ENCODE measurements at places on chromosomes 4 and X.

DNA sequence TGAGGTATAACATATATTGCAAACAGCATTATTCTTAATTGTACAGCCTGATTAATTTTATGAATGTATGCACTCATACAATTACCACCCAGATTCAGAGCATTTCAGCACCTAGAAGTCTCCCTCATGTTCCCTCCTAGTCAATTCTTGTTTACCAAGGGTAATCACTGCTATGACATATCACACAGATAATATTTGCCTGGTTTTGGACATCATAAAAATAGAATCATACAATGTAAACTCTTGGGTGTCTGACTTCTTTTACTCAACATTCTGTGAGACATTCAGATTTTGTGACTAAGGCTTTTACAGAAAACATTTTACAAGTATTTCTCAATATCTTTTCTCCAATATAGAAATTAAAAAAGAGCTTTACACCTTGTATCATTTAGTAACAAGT, 66.9 kb downstream of the PTPN13 start:
- no peak for DNase-seq

- no peak for DNase-seq
These were observed 5.1 kb downstream of the EFHC2 start for GRCh38 chrX:44338361-44338760.

- DNase-seq, result no peak
These were observed 16.3 kb downstream of the RNF128 start for GRCh38 chrX:106742805-106743204.

GRCh38 chr4:128221586-128221985, 66.0 kb downstream of the PGRMC2 start:
- DNase-seq, result no peak

- no peak for DNase-seq
These were observed 69.4 kb downstream of the NSG1 start for GRCh38 chr4:4456351-4456750.

GRCh38 chr4:38621028-38621684, 42.8 kb upstream of the KLF3 start:
- DNase-seq, result peak; percentile 77

- no peak for DNase-seq
These were observed 98.8 kb upstream of the STX18 start for GRCh38 chr4:4640692-4641091.

- DNase-seq, result no peak
These were observed 37.6 kb downstream of the PKD2 start for GRCh38 chr4:88045021-88045420.

GRCh38 chr4:27008679-27009078, 148.0 kb downstream of the STIM2 start:
- no peak for DNase-seq

DNA sequence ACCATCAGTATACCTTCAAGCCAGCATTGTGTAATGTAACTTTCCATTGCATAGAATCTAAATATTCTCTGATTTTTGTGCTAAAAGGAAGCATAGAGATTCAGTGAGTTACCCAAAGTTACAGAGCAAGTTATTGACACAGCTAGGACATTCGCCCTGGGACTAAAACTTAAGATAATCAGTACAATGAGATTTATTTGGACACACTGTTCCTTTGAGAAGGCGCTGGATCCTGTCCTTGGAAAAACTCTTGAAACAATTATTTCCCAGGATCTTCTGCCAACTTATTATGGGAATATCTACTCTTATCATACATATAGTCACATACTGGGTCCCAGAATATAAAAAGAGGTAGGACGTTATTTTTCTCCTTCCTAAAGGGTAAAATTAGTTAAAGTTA, 392.0 kb downstream of the UBE2NL start:
- no peak for DNase-seq

- peak; percentile 67 for DNase-seq
These were observed 31.0 kb downstream of the ALPK1 start for GRCh38 chr4:112327965-112328733.

DNA sequence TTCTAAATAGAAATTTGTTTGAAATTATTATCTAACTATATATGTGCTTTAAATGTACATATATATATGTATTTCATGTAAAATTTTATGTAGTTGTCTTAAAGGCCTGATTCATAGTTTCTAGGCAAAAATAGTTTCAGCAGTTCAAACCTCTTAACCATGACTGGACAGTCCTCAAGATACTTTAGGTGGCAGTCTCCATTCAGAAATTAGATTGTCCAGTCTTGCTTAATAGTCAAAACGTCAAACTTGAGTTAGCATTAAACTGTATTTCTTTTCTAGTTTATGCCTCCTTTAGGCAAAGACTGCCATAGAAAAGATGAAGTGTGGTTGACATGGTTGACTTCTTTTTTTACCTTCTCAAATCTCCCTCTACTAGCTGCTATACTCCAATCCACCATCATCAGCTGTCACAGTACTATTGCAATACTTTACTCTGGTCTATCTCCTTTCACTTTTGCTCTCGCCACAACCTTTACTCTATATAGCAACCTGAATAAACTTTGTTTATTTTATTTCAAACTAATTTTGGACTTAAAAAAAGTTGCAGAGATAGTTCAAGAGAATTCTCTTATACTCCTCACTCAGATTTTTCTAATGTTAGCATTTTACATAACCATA, 395.6 kb upstream of the DIPK2B start:
- DNase-seq, result no peak

DNA sequence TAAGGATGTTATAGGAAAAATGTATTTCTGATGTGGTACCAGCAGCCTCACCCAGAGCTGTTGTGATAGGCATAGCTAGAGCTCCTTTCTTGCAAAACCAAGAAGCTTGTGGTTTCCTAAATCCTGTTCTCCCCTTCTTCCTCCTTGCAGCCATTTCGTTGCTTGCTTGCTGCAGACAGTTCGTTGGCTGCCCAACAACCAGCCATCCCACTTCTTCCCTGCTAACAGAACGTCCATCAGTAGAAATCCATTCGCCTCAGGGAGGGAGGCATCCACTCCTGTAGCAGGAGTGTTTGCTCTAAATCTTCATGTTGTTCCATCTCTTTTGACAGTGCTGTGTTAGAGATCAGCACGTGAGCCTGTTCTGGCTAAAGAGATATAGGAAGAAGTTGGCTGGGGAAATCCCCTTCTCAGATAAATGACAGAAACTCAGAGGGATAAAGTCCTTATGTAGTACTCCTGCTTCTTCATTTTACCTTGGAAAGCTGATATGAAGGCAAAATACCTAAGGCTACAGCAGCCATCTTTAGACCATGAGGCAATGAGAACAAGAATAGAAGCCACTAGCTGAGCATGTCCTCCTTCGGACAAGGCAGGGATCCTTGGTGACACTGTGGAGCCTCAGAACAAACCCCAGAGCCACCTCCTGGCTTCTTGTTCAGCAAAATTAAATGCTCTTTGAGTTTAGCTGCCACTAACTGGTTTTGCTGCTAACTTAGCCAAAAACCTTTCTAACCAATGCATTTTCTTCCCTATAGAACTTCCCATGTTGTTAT, 68.4 kb upstream of the RELL1 start:
- no peak for DNase-seq

DNA sequence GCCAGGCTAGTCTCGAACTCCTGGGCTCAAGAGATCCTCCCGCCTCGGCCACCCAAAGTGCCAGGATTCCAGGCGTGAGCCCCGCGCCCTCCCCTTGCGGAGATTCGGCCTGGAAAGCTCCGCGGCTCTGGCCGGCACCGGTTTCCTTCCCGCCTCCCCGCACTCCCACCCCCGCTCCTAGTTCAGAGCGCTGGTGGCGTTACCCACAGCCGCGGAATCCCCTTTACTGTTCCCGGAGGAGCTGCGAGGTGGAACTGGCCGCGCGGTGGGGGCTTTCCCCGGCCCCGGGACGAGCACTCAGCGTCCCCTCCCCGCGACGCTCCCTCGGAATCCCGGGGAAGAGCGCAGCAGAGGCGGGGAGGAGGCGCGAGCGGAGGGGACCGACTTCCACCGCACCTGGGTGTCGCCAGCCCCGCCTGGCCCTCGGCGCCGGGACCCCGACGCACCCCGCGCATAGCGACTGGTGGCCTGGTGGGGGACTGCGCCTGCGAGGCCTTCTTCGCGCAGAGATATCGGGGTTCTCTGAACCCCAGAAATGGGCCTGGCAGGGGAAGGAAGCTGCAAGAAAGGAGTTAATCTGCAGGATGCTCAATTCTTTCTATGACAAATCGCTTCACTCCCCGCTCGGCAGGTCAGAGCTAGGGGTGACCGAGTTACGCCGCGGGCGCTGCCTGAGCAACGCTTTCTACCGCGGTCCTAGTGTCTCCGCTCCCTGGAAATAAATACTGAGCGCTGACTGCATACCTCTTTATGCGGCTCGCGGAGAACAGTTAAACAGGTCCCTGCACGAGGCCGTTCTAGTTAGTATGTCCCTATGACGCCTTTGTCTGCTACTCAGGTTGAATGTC, 14.6 kb upstream of the SLC25A4 start:
- DNase-seq, result no peak

- no peak for DNase-seq
These were observed 64.7 kb upstream of the ACSL1 start for GRCh38 chr4:184890499-184890898.

DNA sequence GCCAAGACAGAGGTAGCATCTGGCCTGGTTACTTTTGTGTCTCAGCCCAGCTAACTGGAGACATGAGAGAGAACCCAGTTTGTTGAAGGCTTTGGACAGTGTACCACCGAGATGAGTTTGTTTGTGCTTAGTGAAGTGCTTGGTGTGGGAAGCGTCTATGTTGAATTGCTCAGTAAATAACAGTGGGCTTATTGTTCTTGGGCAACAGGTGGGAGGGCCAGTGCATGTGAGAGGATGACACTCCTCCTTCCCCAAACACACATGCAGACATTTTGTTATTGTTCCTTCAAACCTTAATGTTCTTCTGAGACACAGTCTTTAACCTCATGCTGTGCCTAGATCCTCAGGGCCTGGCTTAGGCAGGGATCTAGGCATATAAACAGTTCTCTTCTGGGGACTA, 39.7 kb downstream of the MSN start:
- DNase-seq, result no peak

GRCh38 chrX:108198420-108198819, 106.8 kb downstream of the ATG4A start:
- no peak for DNase-seq

- DNase-seq, result no peak
These were observed 244 bp downstream of the EIF2S3 start for GRCh38 chrX:24055043-24055356.

GRCh38 chr4:6116696-6117285, 83.6 kb downstream of the JAKMIP1 start:
- DNase-seq, result peak; percentile 6

DNA sequence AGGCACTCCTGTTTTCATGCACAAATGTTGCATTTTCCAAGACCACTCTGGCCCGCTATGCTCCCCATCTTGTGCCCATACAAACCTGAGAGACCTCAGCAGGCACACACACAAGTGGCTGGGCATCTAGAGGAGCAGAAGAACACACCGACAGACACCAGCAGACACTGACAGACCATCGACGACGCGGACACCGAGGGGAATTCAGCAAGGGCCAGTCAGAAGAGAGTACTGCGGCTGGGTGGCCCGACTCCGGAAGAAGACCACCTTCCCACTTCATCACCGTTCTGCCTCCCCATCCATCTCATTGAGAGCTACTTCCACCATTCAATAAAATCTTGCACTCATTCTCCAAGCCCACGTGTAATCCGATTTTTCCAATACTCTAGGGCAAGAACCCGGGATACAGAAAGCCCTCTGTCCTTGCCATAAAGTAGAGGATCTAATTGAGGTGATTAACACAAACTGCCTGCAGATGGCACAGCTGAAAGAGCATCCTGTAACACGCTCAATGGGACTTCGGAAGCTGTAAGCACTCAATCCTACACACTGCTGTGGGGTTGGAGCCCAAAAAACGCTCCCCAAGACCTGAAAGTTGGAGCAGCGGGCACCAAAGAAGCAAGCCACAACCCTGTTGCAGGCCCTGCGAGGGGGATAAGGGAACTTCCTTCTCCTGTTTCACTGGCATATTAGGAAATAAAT, 780.9 kb downstream of the ARAP2 start:
- DNase-seq, result no peak

- no peak for DNase-seq
These were observed 793.7 kb upstream of the LCORL start for GRCh38 chr4:18815081-18815778.

- DNase-seq, result no peak
These were observed 25.8 kb downstream of the ZNF630 start for GRCh38 chrX:48045410-48046311.

GRCh38 chrX:78333521-78333920, 6.1 kb upstream of the CYSLTR1 start:
- DNase-seq, result peak; percentile 57

DNA sequence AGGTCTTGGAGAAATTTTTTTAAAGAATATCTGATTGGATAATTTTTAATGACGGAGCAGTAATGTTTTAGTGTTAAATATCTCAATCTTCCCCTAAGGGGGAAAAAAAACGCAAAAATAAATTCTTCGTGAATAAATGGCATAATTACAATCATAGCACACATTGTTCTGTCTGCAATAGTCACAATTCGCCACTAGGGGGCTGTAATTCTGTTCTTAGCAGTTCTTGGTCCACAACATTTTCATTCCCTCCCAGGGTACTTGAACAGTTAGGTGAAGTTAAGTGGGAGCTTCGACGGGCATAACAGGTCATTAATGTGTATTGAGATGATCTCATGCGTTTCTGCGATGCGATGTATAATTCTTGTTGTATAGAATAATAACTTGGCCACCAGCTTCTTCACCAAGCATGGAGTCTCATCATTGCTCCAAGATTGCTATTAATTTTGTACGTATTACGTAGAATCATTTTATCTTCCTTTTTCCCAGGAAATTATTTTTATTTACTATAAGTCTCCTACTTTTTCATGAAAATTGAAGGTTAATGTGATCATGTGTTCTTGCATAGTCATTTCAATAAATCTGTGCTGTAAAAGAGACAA, 27.2 kb downstream of the HTR2C start:
- DNase-seq, result peak; percentile 12

DNA sequence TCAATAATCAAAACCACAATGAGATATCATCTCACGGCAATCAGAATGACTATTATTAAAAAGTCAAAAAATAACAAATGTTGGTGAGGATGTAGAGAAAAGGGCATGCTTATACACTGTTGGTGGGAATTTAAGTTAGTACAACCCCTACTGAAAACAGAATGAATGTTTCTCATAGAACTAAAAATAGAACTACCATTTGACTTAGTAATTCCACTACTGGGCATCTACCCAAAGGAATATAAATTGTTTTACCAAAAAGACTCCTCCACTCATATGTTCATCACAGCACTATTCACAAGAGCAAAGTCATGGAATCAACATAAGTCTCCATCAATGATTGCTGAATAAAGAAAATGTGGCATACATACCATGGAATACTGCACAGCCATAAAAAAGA, 278.1 kb upstream of the ARSJ start:
- no peak for DNase-seq

GRCh38 chrX:7116081-7116480, 31.4 kb upstream of the STS start:
- no peak for DNase-seq

GRCh38 chr4:16914208-16914607, 15.8 kb upstream of the LDB2 start:
- no peak for DNase-seq

GRCh38 chr4:36254371-36254770, 10.1 kb upstream of the ARAP2 start:
- no peak for DNase-seq

DNA sequence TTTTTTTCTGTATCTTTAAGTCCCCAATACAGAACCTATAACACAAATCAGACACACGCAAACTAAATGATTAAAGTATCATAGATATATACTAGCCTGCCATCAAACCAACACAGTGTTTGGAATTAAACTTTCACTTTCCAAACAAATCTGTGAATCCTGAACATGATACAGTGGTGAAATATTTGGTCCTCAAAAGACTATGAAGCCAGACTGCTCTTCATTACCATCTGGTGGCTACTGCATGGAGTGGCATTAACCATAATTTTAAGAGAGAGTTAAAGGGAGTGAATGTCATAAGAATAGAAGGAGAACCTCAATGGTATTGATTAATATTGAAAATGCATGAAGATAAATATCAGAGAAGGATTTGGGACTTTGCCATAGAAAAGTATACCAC, 9.2 kb upstream of the GABRA4 start:
- DNase-seq, result no peak

Measured in NCI-H1436 (cell line).